NAMALWA (cell line): ENCODE measurements at places on chromosomes 11 and 22.

- DNase-seq, result no peak
Observed at GRCh38 chr11:121198491-121198890, 94.1 kb upstream of the SC5D start.

DNA sequence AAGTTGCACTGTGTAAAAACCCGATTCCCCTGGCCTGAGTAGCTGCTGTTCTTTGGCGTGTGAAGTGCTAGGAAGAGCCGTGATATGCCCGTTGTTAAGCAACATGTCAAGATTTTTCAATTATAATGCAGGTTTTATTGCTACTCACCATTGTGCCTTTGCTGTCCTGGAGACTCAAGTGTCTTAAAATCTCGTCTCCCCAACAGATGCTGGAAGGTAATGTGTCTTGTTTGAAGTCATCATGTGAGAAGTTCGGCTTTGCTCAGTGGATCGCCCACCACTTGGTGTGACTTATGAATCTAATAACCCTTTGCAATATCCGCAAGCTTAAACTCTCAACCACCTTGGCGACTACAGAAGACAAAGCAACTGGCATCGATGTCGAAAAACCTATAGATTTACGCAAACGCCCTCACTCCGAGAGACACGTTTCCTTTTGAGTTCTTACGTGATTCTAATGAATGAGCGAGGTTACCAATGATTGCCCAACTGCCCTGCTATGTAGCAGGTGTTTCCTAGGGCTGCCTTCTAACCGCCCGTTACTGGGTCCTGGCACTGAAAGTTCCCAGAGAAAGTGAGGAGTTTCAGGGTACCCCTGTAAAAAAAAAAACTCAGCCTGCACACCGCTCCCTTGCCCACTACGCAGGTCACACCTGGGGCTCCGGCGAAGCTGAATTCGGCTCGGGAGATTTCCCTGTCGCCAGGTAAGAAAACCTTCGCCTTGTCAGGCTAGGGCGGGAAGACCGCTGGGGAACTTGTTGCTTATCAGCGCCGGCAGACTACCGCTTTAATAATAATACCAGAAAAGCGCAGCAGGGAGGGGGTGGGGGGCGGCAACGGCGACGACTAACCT, 21.2 kb upstream of the BDNF start:
- no peak for DNase-seq

DNA sequence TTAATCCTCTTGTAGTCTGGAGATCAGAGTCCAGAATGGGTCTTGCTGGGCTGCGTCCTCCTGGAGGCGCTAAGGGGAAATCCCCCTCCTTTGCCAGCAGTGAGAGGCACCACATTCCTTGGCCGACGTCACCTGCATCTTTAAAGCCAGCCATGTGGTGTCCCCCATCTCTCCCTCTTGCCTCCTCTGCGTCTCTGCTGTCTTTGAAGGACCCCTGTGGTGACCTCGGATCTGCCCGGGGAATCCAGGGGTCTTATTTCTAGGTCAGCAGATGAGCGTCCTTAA, 27.2 kb upstream of the PARVB start:
- DNase-seq, result no peak

- DNase-seq, result no peak
Observed at GRCh38 chr11:117052196-117053149, 45.8 kb downstream of the SIK3 start.

- DNase-seq, result no peak
Observed at GRCh38 chr22:45867906-45868555, 108.9 kb downstream of the WNT7B start.

- DNase-seq, result no peak
Observed at GRCh38 chr11:59842316-59842715, 3.0 kb downstream of the CBLIF start.

DNA sequence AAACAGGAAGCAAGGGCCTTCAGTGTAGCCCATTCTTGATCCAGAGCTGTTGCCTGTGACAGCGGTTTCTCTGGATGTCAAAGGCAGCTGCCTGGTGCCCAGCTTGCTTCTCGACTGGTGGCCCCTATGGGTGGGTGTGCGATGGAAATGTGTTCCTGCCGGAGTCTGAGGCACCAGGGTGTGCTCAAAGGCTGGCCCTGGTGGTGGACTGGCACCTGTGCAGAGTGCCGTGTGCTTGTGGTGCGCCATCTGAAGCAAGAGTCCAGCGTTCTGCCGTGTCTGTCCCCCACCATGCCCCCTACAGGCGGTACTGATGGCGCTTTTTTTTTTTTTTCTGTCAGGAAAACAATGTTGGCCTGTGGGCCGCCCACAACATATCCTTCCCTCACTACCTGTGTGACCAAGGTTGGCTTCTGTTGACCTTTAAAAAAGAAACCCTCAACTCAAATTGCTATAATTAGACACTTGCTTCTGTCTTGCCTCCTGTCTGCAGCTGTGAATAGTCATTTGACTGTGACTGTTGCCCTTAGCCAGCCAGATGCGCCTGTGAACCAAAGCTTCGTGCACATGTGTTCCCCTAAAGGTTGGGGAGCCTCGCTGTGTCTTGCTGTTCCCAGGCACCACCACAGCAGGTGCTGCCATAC, 4.7 kb upstream of the RANBP1 start:
- peak; percentile 86 for DNase-seq

DNA sequence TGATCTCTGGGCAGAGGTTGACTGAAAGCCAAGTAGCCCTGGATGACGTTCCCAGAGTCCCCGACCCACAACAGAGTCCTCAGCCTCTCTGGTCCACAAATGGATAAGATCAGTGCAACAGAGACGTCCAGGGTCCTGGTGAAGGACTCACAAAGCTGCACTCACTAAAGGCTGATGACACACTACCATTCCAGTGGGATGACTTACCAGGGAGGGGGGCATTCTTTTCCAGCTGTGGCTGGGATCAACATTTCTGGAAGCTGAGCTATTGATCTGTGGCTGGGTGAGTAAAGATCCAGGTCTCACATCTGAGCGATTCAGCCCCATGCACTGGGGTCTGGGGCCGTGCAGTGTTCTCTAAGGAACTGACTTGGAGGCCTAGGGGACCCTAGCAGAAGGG, 296.2 kb downstream of the NTM start:
- DNase-seq, result no peak

DNA sequence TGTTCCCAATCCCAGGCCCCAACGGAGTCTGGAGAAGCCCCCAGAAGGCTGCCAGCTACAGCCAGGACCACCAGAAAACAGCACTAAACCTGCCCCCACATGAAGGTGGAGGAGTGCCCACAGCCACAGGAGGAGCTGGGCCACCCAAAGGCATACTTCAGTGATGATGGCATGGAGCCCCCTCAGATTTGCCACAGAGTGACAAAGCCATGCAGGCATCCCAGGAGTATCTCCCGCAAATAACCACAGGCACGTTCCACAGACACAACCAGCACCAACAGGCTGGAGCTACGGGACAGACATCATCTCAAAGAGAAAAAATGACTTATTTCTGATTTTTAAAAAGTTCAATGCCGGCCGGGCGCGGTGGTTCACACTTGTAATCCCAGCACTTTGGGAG, 10.6 kb downstream of the CARS1 start:
- no peak for DNase-seq

- no peak for DNase-seq
Observed at GRCh38 chr22:43521716-43522115, 109.9 kb downstream of the MPPED1 start.

- DNase-seq, result no peak
Observed at GRCh38 chr22:16781074-16781763, 44.0 kb downstream of the XKR3 start.

DNA sequence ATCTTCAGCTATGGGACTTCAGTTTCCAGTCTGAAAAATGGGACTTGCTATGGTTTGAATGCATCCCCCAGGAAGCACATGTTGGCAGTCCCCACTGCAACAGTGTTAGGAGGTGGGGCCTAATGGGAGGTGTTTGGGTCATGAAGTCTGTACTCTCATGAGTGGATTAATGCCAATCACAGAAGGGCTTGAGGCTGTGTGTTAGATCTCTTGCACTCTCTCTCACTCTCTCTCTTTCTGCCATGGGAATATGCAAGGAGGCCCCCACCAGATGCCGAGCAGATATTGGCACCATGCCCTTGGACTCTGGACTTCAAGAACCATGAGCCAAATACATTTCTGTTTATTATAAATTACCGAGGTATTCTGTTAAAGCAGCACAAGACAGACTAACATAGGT, 7.8 kb upstream of the AP1B1 start:
- no peak for DNase-seq

DNA sequence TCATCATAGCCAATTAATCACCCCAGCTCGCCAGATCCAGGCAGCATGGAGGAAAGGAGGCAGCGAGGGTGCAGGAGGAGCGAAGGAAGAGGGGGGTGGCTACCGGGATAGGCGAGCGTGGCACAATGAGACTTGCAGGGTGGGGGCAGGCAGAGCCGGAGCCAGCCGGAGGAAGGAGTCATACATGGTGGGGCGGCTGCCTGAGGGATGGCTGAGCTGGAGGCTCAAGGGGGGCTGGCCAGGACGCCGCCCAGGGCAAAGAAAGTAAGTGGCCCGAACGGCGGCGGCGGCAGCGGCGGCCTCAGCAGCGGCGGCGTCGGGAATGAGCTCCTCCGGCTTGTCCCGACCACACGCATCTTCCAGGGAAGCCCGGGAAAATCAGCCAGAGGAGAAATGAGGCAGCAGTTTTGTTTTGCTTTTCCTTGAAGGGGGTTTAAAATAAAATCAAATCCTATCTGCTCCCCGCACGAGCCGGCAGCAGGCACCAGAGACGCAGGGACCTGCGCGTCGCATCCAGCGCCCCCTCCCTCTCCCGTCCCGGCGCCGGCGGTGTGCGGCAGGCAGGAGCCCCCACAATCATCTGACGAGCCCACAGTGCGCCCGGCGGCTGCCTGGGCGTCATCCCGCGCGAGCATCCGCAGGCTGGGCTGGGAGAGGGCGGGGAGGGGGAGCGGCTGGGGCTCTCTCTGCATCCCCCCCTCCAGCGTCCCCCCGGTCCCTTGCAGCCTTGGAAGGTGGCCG, 263.6 kb downstream of the CTTN start:
- no peak for DNase-seq

DNA sequence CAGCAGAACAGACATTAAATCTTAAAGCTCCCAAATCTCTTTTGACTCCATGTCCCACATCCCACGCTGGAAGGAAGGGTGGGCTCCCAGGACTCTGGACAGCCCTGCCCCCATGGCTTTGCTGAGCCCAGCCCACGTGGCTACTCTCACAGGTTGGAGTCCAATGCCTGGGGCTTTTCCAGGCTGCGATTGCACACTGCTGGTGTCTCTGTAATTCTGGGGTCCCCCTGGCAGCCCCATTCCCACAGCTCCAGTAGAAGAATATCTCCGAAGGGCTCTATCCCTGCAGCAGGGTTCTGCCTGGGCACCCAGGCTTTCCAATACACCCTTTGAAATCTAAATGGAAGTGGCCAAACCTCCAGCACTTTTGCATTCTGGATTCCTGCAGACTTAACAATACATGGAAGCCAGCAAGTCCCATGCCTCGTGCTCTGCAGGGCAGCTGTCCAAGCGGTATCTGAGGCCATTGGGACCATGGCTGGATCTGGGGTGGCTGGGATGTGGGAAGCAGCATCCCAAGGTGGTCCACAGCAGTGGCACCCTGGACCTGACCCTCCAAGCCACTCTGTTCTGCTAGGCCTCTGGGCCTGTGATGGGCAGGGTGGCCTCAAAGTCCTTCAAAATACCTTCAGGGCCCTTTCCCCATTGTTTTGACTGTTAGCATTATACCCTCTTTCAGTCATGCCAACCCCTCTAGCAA, 47.9 kb upstream of the TH start:
- no peak for DNase-seq

- no peak for DNase-seq
Observed at GRCh38 chr11:64268025-64268892, 16.2 kb downstream of the BAD start.

GRCh38 chr11:28227460-28227859, 119.3 kb downstream of the METTL15 start:
- DNase-seq, result no peak

DNA sequence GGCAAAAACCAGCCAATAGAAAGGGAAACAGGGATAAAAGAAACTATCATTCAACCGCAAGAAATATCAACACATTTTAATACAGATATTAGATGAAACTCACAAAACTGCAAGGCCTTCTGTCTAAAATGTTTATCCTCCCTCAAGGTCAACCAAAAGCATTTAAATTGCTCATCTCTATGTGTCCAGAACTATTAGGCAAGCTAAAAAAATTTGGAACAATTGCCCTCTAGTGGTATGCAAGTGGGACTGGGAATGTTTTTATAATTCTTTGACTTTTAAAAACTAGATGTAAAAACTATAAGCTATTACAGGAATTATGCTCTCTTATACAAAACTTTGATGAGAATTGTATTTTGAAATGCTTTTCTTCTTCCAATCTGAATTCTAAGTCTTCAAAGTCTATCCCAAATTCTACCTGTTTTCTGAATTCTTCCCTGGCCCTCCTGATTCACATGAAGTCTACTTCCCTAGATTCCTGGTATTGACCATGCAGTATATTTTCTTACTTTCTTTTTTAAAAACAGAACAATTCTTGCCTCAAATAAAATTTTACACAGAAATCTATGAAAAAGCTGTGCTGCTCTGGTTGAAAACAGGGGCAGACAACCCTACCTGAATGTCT, 4.9 kb downstream of the CWC15 start:
- DNase-seq, result peak; percentile 37

- DNase-seq, result no peak
Observed at GRCh38 chr11:111982541-111983186, 42.5 kb upstream of the DLAT start.

DNA sequence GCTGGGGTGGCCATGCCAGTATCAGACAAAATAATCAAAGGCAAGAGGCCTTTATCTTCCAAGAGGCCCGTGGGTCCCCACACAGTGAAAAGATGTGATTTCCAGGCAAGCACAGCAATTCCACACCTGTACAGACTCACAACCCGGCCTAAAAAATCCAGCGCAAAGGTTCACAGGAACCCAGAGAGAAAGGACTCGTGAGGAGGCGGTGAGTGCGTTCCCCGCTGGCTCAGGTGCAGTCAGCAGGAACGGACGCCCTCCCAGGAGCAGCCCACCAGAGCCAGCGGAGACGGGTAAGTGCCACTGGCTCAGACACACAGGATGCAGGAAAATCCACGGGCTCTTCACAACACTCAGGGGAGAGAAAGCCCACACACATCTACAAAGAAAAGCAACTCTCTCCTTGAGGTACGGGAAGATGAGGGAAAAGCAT, 4.4 kb downstream of the TOLLIP start:
- no peak for DNase-seq

- no peak for DNase-seq
Observed at GRCh38 chr11:109018639-109019038, 353.8 kb downstream of the DDX10 start.

DNA sequence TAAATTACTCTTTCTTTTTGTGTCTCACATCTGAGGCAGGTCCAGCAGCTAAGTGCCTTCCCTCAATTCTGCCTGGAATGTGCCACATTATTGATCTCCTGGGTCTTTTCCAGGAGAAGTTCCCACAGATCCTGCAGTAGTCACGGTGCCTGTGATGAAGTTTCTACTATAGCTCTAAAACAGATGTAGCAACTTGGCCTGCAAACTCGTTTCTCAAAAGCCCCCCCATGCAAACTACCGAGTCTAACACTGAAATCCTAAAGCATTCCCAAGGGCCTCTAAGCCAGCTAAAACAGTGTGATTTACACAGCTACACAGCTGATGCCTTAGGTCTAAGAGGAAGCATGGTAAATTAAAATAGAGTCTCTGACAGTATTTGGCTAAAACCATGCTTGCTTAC, 54.3 kb downstream of the DDI1 start:
- no peak for DNase-seq
